ENCODE measurements at places on chromosomes 3 and 15.

DNA sequence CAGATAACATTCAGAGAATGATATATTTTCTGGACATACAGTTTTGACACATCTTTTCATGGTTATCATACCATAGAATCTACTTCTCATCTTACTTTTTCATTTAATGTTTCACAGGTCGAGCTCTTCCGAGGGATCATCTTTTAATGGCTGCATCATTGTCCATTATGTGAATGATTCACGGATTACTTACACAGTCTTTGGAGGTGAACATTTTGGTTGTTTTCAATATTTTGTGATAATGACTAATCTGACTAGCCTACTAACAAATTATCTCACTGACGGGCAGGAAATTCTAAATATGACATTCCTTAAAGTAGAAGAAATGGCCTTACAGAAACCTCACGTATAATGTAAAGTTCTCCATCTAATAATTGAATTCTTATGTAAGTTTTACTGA is 209.1 kb upstream of the STRIT1 start:
- DNase-seq: no peak

DNA sequence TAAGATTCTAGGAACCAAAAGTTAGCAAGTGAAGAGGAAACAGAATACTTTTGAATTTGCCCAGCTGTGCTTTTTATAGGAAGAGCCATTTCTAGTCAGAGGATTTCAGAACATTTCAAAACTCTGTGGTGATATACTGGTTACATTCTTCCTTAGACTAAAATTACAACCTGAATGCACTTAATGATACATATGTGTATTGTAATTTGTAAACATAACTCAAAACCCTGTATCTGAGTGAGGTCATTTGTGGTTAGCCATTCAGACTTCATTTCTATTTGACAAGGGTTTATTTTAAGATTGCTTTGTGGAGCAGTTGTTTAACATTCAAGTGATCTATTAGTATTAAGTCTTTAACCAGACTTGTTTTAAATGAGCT is 59.4 kb upstream of the TRIM71 start:
- no peak for DNase-seq

- DNase-seq: no peak
Measured at GRCh38 chr15:31811641-31812040, 218.7 kb upstream of the CHRNA7 start.

DNA sequence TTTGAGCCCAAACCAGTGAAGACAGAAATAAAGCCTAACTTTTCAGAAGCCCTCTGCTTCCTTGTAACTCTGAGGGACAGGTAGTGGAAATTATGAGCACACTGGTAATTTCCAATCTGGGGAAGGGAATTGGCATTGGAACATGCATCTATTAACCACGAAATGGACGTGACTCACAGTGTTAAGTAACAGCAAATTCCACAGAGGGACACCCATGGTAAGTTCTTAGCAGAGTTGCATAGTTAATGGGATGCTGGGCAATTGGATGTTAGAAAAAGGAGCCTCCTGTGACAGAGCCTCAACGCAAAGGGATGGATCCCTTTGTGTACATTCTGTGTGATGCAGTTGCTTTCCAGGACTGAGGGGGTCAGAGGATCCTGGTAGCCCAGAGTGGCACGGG is 168.6 kb downstream of the SEMA6D start:
- DNase-seq: no peak

GRCh38 chr3:10582733-10583132 is 77.3 kb upstream of the ATP2B2 start:
- DNase-seq: no peak
